Hematopoietic multipotent progenitor cell treated with erythropoietin and hydrocortisone succinate and interleukin-3 and kit ligand, for 8 days (in vitro differentiated cells): ENCODE measurements at places on chromosomes 2 and 18.

DNA sequence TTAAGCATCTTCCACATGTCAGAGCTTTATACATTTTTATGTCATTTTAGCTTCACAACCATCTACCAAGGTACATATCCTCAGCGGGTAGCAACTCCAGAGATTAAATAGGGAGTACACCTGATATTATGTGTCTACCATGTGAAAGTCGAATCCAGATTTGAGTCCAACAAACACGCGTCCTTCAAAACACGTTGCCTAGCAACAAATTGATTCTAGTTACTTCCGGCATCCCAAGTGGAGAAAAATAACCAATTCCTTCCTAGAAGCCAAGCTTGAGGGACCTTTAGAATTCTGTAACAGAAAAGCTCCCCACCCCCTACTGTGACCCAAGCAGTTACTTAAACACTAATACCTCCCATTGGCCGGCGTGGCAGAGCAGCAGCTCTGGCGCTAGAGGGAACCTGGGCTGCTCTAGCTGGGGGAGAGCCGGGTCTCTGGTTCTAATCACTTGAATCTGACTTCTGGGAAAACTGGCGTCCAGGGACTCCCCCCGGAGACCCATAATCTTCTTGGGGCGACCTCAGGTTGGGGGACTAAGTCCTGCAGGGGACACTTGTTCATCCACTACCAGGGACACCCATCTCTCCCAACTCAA lies at the start of gene ERICH2:
ERICH2 (plus strand) TSS at position 371 of the 598 bp plus-strand sequence. CDS start 304 bp downstream, outside the sequence.
- DNase-seq: peak; percentile 73

- no peak for DNase-seq
Observed at GRCh38 chr2:65602603-65603235, 170.3 kb upstream of the SPRED2 start.

GRCh38 chr2:189082376-189082975 lies 97.1 kb downstream of the COL5A2 start:
- DNase-seq: no peak

GRCh38 chr18:55672574-55673361 lies 84.8 kb upstream of the TCF4 start:
- no peak for DNase-seq

DNA sequence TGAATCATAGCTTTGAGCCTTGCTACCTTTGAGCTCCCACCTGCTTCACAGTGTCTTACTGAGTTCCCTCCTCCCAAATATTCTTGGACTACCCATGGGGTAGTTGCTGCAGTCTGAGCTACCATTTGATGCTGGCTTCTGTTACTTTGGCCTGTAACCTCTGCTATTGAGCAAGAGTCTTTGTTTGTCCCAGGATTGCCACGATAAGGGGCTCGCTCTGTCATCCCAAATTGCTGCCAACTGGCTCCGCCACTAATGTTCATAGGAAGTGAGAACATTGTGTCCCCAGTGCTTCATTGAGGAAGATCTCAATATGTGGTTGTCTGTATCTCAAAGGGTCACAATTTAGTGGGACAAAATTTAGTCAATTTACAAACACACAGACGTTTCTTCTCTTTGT lies 103.8 kb downstream of the TRIM43 start:
- DNase-seq: no peak

GRCh38 chr2:177599139-177599688 lies 206.6 kb downstream of the AGPS start:
- DNase-seq: no peak

GRCh38 chr18:41938445-41938844 lies 16.6 kb upstream of the PIK3C3 start:
- no peak for DNase-seq

DNA sequence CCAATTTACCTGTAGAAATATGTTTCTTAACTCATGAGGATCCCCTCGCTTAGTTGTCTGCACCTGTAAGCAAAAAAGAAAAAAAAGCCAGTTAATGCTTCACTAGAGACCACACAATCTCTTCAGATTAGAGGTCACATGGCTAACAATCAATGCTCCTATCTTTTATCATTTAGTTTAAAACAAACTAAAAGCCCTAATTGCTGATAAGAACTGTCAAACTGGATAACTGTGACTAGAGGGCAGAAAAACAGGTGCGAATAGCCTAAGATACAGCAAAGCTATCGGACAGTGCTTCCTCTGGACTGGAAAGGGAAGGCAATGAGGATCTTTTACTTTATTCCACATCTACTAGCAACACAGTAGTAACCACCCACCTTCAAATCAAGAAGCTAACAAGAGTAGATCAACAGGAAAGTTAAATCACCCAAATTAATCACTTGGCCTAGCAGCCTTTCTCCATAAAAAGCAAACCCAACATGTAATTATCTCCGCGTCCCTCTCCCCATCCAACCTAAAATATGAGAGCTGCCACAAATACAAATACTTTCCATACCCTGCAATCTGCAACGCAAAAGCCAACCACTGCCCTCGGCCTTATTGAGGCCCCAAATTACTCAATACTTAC lies 734 bp downstream of the SLC25A12 start:
- DNase-seq: no peak

- no peak for DNase-seq
Observed at GRCh38 chr2:196169516-196169915, 1.9 kb downstream of the STK17B start.

DNA sequence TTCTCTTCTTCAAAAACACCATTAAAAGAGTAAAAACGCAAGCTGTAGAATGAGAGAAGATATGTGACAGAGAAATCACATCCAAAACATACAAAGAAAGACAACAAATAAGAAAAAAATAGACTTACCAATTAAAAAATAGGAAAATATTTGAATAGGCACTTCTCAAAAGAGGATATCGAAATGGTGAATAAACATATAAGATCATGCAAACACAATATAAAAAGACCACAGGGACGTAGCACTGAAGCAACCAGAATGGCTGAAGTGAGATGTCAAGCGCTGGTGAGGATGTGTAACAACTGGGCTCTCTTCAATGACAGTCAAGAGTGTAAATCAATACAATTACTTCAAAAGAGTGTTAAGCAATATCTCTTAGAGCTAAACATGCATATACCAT lies 202.3 kb downstream of the ZBTB7C start:
- no peak for DNase-seq

GRCh38 chr2:230940471-230940815 lies 15.4 kb upstream of the GPR55 start:
- DNase-seq: no peak

GRCh38 chr2:164242409-164242808 lies 378.9 kb downstream of the GRB14 start:
- no peak for DNase-seq

GRCh38 chr2:15733867-15734673 lies 142.4 kb downstream of the DDX1 start:
- no peak for DNase-seq

- DNase-seq: no peak
Observed at GRCh38 chr2:218850796-218851195, 8.8 kb upstream of the WNT6 start.

GRCh38 chr2:16277117-16277516 lies 336.8 kb downstream of the MYCN start:
- no peak for DNase-seq

GRCh38 chr2:46328829-46329228 lies 31.6 kb downstream of the EPAS1 start:
- DNase-seq: no peak

GRCh38 chr2:134207589-134208209 lies 46.2 kb upstream of the MGAT5 start:
- DNase-seq: peak; percentile 65

DNA sequence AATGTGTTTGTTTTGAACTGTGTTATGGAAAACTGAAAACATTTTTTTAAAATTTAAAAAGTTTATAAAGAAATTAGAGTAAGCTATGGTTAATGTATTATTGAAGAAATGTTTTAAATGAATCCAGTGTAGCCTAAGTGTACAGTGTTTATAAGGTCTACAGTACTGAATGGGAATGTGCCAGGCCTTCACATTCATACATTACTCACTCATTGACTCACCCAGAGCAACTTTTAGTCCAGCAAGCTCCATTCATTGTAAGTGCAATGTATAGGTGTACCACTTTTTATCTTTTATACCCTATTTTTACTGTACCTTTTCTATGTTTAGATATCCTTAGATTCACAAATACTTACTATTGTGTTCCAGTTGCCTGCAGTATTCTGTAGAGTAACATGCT lies 215.1 kb upstream of the THUMPD2 start:
- no peak for DNase-seq

GRCh38 chr2:177709986-177710401 lies 317.4 kb downstream of the AGPS start:
- no peak for DNase-seq

DNA sequence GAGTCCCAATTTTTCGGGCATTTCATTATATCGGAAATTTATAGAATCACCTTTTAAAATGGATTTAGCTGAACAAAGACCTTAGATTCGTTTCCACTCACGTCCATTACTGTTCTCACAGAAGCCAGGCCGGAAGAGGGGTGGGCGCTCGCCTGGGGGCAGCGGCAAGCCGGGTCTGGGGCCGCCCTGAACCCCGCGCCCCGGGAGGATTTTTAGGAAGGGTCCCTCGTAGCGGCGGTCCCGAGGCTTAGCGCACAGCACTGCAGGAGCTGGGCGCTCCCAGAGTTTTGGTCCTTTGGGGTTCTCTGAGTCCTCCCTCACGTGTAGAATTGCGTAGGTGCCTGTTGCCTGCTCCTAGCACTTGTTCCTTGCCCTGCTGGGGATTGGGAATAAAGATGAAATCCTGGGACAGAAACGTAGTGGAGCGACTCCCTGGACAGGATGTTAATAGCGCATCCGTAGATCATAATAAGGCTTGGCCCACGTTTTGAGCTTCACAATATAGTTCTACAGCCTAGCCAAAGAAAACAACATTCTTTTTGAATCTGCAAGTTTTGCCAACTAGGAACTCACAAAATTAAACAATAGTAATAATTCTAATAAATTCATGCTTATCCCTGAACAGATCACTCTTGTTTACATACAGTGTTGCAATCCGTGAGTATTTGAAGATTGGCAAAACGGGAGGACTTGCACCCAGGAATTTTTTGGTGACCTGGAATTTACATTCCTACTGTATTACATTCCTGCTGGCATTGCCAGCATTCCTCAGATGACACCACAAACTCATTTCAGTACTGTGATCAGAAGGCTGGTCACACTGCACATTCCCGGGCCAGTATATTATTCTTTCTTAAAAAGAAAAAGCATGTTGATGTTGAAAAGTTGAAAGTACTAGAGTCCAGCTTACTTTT lies 875 bp downstream of the C18orf63 start:
- DNase-seq: no peak

DNA sequence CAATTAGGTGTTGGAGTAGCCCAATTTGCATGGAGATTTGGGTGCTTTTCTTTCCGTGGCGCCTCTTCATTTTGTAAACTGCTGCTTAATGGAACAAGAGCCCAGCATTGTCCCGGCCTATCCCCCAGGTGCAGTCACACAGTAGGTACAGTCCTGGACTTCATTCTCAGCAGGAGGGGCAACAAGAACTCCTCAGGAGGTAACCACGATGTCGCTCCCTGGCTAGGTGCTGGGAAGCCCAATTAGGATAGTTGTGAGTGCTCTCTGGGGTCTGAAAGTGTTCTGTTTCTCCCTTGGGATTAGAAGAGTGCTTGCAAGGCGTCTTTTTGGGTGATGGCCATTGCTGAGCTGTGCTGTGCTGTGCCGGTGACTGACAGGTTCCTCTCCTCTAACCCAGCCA lies 53.8 kb downstream of the CABLES1 start:
- no peak for DNase-seq

- no peak for DNase-seq
Observed at GRCh38 chr2:167191588-167191987, 303.3 kb downstream of the XIRP2 start.

DNA sequence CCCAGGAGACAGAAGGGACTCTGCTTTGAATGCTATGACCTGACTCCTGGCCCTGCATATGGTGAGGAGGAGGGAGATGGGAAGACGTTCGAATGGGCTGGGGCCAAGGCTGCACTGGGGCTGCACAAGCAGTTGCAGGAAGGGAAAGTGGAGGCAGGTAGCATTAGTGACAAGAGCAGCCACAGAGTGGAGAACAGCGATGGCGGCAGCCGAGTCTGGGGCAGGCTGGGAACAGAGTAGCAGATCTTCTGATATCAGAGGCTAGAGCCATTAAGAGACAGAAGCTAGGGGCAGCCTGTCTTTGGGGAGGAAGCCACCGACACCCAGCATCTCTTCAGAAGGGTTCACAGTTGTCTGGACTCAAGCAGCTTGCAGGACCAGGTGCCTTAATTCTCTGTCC lies 50.1 kb downstream of the ST3GAL5 start:
- no peak for DNase-seq
